ENCODE measurements at places on chromosomes 7 and 10. TPM values are rescaled to one million over a fixed set of nuclear protein-coding genes. Genes with fewer than 3 reads are reported as not detected.

MKI67 gene
- polyA plus RNA-seq: 33.4 TPM

ADAM22 gene
- 7.6 TPM for polyA plus RNA-seq

ANXA8 gene
- polyA plus RNA-seq: 0.38 TPM

DNA sequence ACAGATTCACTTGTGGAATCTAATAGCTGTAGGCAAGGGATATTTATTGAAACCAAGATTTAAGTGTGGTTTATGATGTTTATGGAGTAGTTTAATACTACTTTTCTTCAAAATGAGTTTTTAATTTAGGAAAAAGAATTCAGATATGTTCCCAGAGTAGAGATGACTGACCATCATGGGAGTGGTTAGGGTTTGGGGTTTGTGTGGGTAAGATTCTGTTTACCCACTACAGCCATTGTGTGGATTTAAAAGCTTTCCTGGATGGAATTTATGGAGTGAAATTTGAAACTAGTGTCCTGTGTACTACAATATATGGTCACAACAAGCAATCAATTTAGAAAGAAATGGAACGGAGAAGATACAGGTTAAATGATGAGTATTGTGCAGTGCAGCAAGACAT is 453.5 kb downstream of the AUTS2 start:
- DNase-seq: no peak

DNA sequence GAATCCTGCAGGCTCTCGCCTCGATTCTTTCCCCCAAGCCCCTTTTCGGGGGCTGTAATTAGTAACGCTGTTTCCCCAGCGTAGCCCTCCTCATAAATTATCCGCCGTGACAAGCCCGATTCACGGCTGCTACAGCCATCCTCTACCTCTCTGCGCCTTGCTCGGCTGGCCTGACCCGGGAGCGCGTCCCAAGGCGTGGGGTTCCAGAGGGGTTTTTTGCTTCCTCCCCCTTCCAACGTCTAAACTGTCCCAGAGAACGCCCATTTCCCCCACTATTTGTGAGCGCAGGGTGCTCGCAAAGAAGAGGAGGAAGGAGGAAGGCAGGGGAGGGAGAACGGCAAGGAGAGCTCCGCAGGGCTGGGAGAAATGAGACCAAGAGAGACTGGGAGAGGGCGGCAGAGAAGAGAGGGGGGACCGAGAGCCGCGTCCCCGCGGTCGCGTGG is 880 bp downstream of the HOXA5 start:
- DNase-seq: no peak

GRCh38 chr10:82267014-82267413 is 392.0 kb downstream of the NRG3 start:
- DNase-seq: no peak

GRCh38 chr7:66153691-66154090 is 39.0 kb downstream of the CRCP start:
- DNase-seq: no peak

- DNase-seq: no peak
Observed at GRCh38 chr10:133275684-133276092, 980 bp downstream of the ADAM8 start.

Data from muscle of back (tissue), 13 donors.